T follicular helper cell (primary cell): ENCODE measurements at places on chromosomes 5 and 9.

GRCh38 chr5:140677947-140678346, 4.6 kb upstream of the DND1 start:
- no peak for DNase-seq

DNA sequence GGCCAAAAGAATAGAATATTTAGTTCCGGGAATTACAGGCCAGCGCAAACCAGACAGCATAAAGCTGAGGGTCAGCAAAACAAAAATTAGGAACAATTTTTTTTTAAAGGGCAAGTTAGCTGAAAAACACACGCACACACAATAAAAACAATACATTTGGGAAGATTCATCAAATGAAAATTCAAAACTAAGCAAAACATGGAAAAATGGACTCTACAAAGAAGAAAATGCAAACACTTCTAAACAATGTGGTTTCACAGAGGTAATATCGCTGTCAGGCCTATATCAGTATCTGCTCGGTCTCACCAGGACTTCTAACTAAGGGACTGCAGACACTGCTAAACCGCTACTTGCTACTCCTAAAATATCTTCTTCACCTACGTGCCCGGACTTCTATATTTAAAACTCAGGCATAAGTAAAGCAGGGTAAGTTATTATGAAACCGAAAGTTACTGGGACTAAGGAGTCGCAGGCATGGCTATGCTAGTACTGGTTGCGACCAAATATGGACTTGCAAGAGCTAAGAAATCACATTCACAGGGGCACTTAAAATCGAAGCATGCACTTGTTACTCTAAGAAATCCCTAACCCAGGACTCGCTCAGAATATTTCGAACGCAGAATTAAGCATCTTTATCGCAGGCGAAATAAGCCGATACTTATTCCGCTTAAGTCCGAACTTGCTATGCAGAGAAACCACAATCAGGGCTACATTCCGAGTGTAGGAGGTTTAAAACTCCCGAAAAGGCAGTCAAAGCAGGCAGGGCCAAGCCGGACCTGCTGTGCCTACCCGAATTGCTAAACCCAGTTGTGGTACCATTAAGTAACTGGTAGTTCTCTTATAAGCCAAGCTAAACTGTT, 2.3 kb downstream of the ANXA2R start:
- DNase-seq, result no peak

GRCh38 chr9:11973511-11973910, 719.7 kb upstream of the TYRP1 start:
- no peak for DNase-seq

- DNase-seq, result no peak
Observed at GRCh38 chr5:155052532-155052931, 39.0 kb downstream of the KIF4B start.

- no peak for DNase-seq
Observed at GRCh38 chr9:135135171-135135928, 47.9 kb downstream of the OLFM1 start.

- no peak for DNase-seq
Observed at GRCh38 chr9:87861332-87861731, 21.3 kb upstream of the SPATA31E1 start.

GRCh38 chr5:66888613-66889012, 292.4 kb downstream of the MAST4 start:
- no peak for DNase-seq

- no peak for DNase-seq
Observed at GRCh38 chr5:22593592-22593991, 259.6 kb downstream of the CDH12 start.

GRCh38 chr5:111935009-111935408, 178.0 kb upstream of the NREP start:
- no peak for DNase-seq
